ENCODE measurements at places on chromosomes 3 and 15. TPM values are rescaled to one million over a fixed set of nuclear protein-coding genes. Genes with fewer than 3 reads are reported as not detected.

Gene AP4E1
- total RNA-seq, result 16.4 TPM

Gene RASSF1
- total RNA-seq, result 26.5 TPM

Gene BCHE
- 9.2 TPM for total RNA-seq

Gene PCLAF
- 2.5 TPM for total RNA-seq

GRCh38 chr3:58026598-58026997 is 18.4 kb downstream of the FLNB start:
- peaks cover 12% of the 10 kb centered on the region for H3K4me1 ChIP-seq
- H3K36me3 ChIP-seq, result no peaks in the 10 kb centered on the region
- no peak overlapping the region for H3K27ac ChIP-seq
- no peak for DNase-seq

Gene LMOD3
- not detected for total RNA-seq

DNA sequence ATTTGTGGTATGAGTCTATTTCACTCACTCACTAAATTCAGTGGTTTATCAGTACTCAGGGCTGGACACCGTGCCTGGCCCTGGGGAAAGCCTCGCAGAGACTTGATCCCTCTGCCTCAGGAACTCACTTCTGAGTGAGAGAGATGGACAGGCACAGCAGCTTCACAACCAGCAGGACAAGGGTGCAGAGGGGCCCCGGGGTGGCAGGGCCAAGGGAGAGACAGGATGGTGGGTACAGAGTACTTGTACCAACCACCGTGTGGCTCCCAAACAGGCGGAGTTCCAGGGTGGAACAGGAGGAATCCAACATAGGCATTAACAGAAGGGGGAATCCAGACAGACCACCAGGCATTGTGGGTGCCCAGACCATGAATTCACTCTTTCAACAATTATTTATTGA is 143.7 kb downstream of the MEGF11 start:
- no peak overlapping the region for H3K4me3 ChIP-seq
- no peaks in the 10 kb centered on the region for H3K4me1 ChIP-seq
- H3K27ac ChIP-seq, result no peak overlapping the region
- no peaks in the 10 kb centered on the region for H3K36me3 ChIP-seq

Gene HACD2
- total RNA-seq, result 34.3 TPM

Gene MCTP2
- total RNA-seq, result 4.5 TPM

- DNase-seq, result no peak
- H3K27ac ChIP-seq, result no peak overlapping the region
- no peaks in the 10 kb centered on the region for H3K27me3 ChIP-seq
- H3K36me3 ChIP-seq, result no peaks in the 10 kb centered on the region
- no peak overlapping the region for H3K4me3 ChIP-seq
- H3K4me1 ChIP-seq, result no peaks in the 10 kb centered on the region
Measured at GRCh38 chr15:83982748-83983147, 252.8 kb upstream of the GOLGA6L4 start.

Gene PLA2G4D
- not detected for total RNA-seq

Gene INKA1
- total RNA-seq, result 2.7 TPM

Gene AMOTL2
- total RNA-seq, result 150 TPM

DNA sequence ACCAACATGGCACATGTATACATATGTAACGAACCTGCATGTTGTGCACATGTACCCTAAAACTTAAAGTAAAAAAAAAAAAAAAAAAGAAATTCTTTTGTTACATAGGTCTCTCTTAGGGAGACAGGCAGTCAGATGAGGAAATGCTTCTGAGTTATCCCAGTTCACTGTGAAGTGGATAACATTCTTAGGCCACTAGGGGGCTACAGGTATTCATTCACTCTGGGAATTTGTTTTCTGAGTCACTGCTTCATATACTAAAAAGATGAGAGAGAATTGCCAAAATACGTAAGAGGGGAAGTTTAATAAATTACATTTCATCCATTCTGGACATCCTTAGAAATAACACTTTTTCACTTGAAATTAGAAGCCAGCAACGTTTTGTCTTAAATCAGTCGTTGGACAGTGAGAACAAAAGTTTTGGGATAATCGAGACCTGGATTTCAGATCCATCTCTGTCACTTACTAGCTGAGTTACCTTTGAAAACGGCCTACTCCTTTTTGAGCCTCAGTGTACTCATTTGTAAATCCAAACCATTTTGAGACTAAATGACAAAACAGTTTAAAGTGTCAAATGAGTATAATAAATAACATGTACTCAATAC is 738.4 kb upstream of the ALCAM start:
- peak overlapping the region; percentile 75 for H3K27ac ChIP-seq
- H3K4me1 ChIP-seq, result peaks cover 14% of the 10 kb centered on the region
- no peaks in the 10 kb centered on the region for H3K36me3 ChIP-seq

Gene PAK6
- total RNA-seq, result 1.1 TPM

GRCh38 chr15:79067969-79068368 is 22.6 kb downstream of the RASGRF1 start:
- H3K4me1 ChIP-seq, result no peaks in the 10 kb centered on the region
- H3K27ac ChIP-seq, result no peak overlapping the region
- no peaks in the 10 kb centered on the region for H3K36me3 ChIP-seq
- H3K4me3 ChIP-seq, result no peak overlapping the region
- peaks cover 4% of the 10 kb centered on the region for H3K27me3 ChIP-seq

Gene GCHFR
- 6.4 TPM for total RNA-seq

DNA sequence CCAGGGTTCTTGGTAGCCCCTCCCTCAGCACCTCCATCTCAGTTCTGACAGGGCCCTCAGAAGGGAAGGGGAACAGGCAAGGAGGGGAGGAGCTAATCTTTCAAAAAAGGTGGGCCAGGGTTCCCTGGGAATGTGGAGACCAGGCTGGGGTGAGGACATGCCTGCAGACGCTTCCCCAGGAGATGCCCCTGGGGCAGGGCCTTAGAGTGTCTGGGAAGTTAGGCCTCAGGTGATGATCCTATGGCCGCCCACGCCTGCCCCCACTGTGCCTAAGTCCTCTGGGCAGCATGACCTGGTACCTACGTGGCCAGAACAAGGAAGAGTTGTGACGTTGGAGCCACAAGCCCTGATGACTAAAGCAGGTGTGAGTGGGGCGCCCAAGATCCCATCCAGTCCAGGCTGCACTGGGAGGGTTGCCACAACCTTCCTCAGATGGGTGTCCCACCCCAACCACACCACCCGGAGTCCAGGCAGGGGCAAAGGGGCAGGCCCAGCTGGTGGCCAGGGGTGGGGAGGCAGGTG is 3.9 kb upstream of the SEMA3B start:
- peak overlapping the region; percentile 67 for H3K27ac ChIP-seq
- peaks cover 49% of the 10 kb centered on the region for H3K4me1 ChIP-seq
- no peaks in the 10 kb centered on the region for H3K36me3 ChIP-seq
- no peaks in the 10 kb centered on the region for H3K27me3 ChIP-seq

Gene GREM1
- 112 TPM for total RNA-seq

- H3K4me1 ChIP-seq, result peaks cover 15% of the 10 kb centered on the region
- DNase-seq, result no peak
- no peak overlapping the region for H3K4me3 ChIP-seq
Measured at GRCh38 chr3:153596401-153596800, 434.4 kb downstream of the RAP2B start.

GRCh38 chr15:101637516-101637915 is 14.7 kb downstream of the TM2D3 start:
- H3K4me1 ChIP-seq, result peaks cover 5% of the 10 kb centered on the region
- no peak overlapping the region for H3K4me3 ChIP-seq
- H3K27ac ChIP-seq, result peak overlapping the region; percentile 17
- peaks cover 19% of the 10 kb centered on the region for H3K36me3 ChIP-seq
- DNase-seq, result peak; percentile 45

- H3K36me3 ChIP-seq, result no peaks in the 10 kb centered on the region
- no peak overlapping the region for H3K27ac ChIP-seq
- DNase-seq, result peak; percentile 78
- no peak overlapping the region for H3K4me3 ChIP-seq
Measured at GRCh38 chr15:100818927-100819326, 60.7 kb upstream of the ALDH1A3 start.

DNA sequence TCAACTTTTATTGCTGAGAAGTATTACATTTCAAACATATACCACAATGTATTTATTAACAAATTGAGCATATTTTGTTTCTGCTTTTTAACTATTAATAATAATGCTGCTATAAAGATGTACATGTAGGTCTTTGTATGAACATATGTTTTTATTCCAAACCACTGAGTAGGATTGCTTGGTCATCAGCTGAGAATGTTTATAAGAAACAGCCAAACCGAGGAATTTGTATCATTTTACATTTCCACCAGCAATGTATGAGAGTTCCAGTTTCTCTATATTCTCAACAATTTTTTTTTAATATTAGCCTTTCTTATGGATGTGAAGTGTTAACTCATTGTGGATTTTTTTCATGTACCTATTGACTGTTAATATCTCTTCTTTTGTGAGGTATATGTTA is 119.5 kb upstream of the MDFIC2 start:
- DNase-seq, result peak; percentile 4
- H3K27me3 ChIP-seq, result no peaks in the 10 kb centered on the region
- H3K4me1 ChIP-seq, result no peaks in the 10 kb centered on the region
- no peaks in the 10 kb centered on the region for H3K36me3 ChIP-seq
- no peak overlapping the region for H3K27ac ChIP-seq
- H3K4me3 ChIP-seq, result no peak overlapping the region

GRCh38 chr3:3189961-3190360 is 10.5 kb upstream of the CRBN start:
- H3K27ac ChIP-seq, result no peak overlapping the region
- H3K4me3 ChIP-seq, result no peak overlapping the region
- H3K4me1 ChIP-seq, result no peaks in the 10 kb centered on the region

- H3K27ac ChIP-seq, result no peak overlapping the region
- no peaks in the 10 kb centered on the region for H3K36me3 ChIP-seq
- DNase-seq, result peak; percentile 80
- peaks cover 33% of the 10 kb centered on the region for H3K27me3 ChIP-seq
- H3K4me1 ChIP-seq, result peaks cover 11% of the 10 kb centered on the region
Measured at GRCh38 chr3:183158551-183159006, 4.0 kb downstream of the LAMP3 start.

- DNase-seq, result no peak
- no peak overlapping the region for H3K4me3 ChIP-seq
- H3K27ac ChIP-seq, result no peak overlapping the region
Measured at GRCh38 chr3:24154013-24154695, 209.1 kb downstream of the NR1D2 start.

- H3K4me3 ChIP-seq, result no peak overlapping the region
- no peak for DNase-seq
- no peaks in the 10 kb centered on the region for H3K4me1 ChIP-seq
- no peaks in the 10 kb centered on the region for H3K27me3 ChIP-seq
- H3K27ac ChIP-seq, result no peak overlapping the region
- H3K36me3 ChIP-seq, result no peaks in the 10 kb centered on the region
Measured at GRCh38 chr3:180704532-180704931, 25.2 kb upstream of the CCDC39 start.

Gene ZBED2
- total RNA-seq, result 1.0 TPM

- H3K27me3 ChIP-seq, result peaks cover 30% of the 10 kb centered on the region
- peaks cover 2% of the 10 kb centered on the region for H3K4me1 ChIP-seq
- no peak overlapping the region for H3K4me3 ChIP-seq
- H3K36me3 ChIP-seq, result no peaks in the 10 kb centered on the region
Measured at GRCh38 chr3:13046569-13047274, 26.5 kb downstream of the IQSEC1 start.

- peak overlapping the region; percentile 79 for H3K27ac ChIP-seq
- H3K36me3 ChIP-seq, result no peaks in the 10 kb centered on the region
- H3K4me3 ChIP-seq, result no peak overlapping the region
- DNase-seq, result peak; percentile 61
- H3K27me3 ChIP-seq, result no peaks in the 10 kb centered on the region
Measured at GRCh38 chr3:27591312-27592210, 107.4 kb upstream of the SLC4A7 start.

DNA sequence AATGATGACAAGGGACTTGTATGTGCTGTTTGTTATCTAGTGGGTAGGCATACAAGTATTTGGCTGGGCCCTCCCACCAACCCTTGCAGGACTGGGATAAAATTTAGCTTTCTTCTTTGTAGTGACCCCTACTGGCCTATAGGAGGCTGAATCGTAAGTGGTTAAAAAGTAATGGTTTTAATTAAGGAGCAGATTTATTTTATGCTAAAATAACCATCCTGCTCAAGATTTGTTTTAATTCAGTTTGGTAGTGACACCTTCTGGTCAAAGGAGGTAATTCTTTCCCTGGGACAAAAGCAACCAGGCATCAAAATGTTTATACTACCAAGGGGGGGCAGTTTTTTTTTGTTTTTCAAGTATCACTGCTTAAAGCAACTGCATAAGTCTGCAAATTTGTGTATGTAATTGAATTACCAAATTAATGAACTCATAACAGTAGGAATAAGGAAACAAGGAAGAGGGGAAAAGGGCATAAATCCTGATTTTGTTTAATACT is 70.7 kb downstream of the TOP2B start:
- H3K27ac ChIP-seq, result no peak overlapping the region
- H3K27me3 ChIP-seq, result no peaks in the 10 kb centered on the region
- H3K4me3 ChIP-seq, result no peak overlapping the region
- H3K4me1 ChIP-seq, result peaks cover 18% of the 10 kb centered on the region

Gene PPP1R14D
- not detected for total RNA-seq

DNA sequence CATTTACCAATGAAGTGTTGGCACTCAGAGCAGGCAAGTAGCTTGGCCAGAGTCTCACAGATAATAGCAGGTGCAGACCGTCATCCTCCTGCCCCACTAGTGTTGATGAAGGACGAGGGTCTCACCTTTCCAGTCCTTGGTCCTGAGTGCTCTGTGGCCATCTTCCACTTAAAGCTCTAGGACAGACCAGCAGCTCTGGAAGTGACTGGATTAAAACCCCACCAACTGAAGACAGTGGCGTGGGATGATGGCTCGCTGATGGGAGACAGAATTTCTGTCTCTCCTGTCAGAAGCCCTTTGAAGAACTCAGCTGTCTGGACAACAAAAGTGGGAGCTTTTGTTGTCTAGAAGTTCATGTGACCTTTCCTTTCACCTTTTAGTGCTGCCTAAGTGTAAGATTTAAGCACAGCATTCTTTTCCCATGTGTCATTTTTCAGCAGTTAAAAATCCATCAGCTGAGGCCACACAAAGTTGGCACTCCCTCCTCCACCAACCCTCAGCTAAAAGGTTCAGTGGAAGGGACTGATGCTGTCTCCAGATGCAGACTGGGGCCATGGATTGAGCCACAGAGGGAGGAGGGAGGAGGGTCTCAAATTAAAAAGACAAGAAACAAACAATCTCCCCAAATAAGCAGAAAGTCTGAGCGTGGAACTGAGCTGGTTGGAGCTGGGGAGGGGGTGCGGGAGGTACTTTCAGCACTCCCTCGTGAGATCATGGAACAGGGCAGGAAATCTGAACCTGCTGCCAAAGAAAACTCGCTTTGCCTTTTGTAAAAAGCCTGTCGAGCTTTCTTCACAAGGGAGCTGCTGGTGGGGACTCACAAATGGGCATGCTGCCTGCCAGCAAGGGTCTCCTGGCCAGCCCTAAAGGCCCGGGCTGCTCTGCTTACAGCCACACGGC is 148.5 kb upstream of the CTDSPL start:
- H3K27me3 ChIP-seq, result peaks cover 2% of the 10 kb centered on the region
- no peak overlapping the region for H3K4me3 ChIP-seq
- no peak overlapping the region for H3K27ac ChIP-seq
- H3K4me1 ChIP-seq, result peaks cover 11% of the 10 kb centered on the region
- H3K36me3 ChIP-seq, result no peaks in the 10 kb centered on the region

- H3K4me3 ChIP-seq, result no peak overlapping the region
- no peak for DNase-seq
- H3K36me3 ChIP-seq, result no peaks in the 10 kb centered on the region
- H3K27ac ChIP-seq, result no peak overlapping the region
- H3K27me3 ChIP-seq, result no peaks in the 10 kb centered on the region
- peaks cover 11% of the 10 kb centered on the region for H3K4me1 ChIP-seq
Measured at GRCh38 chr3:179655236-179655635, 2.4 kb downstream of the USP13 start.

Data from astrocyte (in vitro differentiated cells and primary cell).